ENCODE measurements at places on chromosomes 16 and 17. TPM values are rescaled to one million over a fixed set of nuclear protein-coding genes. Genes with fewer than 3 reads are reported as not detected.

The CACNG3 gene
- total RNA-seq: not detected

The ZFHX3 gene
- total RNA-seq: 15.2 TPM

The UTP4 gene
- total RNA-seq: 20.3 TPM

The SLFN12L gene
- 0.07 TPM for total RNA-seq

The HSD17B1 gene
- 2.0 TPM for total RNA-seq

The KRT23 gene
- total RNA-seq: not detected

The GP1BA gene
- total RNA-seq: not detected

The RPL26 gene
- 1,770 TPM for total RNA-seq

The TEKT1 gene
- not detected for total RNA-seq

The FNDC8 gene
- not detected for total RNA-seq

The HBQ1 gene
- total RNA-seq: not detected

The ETV4 gene
- 1.3 TPM for total RNA-seq

The TEX14 gene
- total RNA-seq: 0.03 TPM

The C17orf100 gene
- 0.72 TPM for total RNA-seq

The ZFPM1 gene
- total RNA-seq: 2.8 TPM

The RHBDF1 gene
- 67.0 TPM for total RNA-seq

Measured in smooth muscle cell of the pulmonary artery (primary cell).